ENCODE measurements at places on chromosomes 3 and 15.
A peak's percentile ranks its signal among the peaks of the same experiment; 100 is the strongest.

DNA sequence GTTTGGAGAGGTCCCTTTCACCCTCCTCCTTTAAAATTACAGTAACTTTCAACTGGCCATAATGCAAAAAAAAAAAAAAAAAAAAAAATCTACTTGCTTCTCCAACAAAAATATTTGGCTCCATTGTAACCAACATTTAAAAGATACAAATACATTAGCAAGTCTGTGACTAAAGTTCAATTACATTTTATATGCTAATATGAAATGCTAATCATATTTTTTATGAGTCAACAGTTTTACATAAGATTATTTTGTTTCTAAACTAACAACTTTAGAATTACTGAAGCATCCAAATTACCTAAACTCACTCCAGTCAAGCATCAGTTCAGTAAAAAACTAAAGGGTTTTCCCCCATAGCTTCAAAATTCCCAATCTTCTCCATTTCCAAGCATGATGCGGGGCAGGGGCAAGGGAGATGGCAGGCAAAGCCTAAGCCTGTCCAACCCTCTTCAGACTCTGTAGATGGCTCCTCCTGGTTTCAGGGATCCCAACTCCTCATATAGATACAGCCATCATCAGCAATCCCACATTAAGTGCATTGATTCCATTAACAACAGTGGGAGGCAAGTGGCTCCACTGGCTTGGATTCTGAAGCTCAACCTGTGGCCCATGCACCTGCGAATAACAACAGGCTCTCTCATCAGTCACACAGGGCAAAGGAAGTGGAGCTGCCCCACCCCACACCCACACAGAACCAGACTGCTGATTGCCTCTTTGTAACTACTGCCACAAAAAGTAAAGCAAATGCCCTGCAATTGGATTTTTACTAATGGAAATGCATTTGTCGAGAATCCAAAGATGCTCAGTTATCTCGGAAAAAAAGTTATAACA is 15.0 kb downstream of the SFMBT1 start:
- no peak for DNase-seq

- no peak for DNase-seq
These were observed 38.3 kb downstream of the USF3 start for GRCh38 chr3:113658107-113658506.

DNA sequence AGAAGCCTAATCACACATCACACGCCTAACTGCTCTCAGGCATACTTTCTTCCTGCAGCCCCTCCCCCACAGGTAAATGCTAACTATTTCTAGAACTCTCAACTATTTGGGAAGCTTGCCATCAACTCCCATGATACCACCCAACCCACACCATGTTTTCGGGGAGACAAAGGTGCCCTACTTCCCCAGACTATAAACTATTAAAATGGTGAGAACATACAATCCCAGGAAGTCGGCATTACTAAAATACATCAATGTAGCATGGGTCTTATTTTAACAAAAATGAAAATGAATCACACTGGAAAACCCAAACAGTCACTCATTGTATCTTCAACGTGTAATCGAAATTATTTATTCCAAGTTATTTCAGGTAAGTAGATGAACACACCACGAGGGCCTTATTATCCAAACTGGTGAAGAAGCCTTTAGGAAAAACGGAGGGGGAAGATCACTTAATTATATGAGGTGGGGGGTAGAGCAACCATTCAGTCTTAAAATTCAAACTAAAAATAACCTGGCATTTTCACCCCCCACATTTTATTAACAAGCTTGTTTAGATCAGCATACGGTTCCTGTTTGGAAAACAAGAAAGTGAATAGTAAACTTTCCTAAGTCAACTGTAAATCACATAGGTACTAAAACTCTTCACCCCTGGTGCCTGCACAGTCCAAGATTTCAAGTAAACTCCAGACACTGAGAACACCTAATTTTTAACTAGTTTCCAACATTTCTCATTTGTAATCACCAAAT is 1.9 kb downstream of the TBL1XR1 start:
- peak; percentile 80 for DNase-seq

GRCh38 chr3:101038880-101039279 is 45.7 kb upstream of the ABI3BP start:
- no peak for DNase-seq

- DNase-seq = no peak
These were observed 6.6 kb upstream of the ITIH3 start for GRCh38 chr3:52787672-52788625.

- no peak for DNase-seq
These were observed 64.7 kb upstream of the CCDC39 start for GRCh38 chr3:180743813-180744590.

GRCh38 chr15:49964551-49964950 is 154.5 kb downstream of the ATP8B4 start:
- DNase-seq = no peak

DNA sequence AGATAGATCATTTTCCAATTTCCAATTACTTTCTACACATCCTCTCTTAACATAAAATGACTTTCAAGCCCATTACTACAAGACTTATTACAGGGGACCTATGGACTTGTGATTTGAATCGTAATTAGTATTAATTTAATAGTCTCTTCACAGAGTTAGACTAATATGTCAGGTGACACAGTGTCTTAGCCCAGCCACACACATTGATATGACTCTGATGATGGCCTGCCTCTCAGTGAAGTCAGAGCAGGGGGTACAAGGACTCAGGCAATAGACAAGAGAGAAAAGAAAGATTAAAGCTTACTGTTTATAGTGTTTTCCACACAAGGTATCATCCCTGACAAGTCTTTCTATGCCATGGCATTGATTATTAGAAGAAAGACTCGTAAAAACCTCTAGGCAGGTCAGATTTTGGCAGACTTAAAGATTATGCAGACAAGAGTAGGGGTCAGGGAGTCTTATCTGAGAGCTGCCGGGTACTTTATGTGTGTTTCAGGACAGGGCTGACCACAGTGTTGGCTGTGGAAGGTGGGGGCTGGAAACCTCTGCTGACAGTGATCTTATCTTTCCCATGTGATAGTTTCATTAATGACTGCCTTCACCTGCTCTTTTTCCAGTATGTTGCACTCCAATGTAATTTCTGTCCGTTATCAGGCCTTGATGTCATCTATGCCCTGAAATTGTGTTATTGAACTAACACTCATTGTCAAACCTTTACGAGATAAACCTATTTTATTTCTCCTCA is 50.1 kb downstream of the B3GALNT1 start:
- no peak for DNase-seq

DNA sequence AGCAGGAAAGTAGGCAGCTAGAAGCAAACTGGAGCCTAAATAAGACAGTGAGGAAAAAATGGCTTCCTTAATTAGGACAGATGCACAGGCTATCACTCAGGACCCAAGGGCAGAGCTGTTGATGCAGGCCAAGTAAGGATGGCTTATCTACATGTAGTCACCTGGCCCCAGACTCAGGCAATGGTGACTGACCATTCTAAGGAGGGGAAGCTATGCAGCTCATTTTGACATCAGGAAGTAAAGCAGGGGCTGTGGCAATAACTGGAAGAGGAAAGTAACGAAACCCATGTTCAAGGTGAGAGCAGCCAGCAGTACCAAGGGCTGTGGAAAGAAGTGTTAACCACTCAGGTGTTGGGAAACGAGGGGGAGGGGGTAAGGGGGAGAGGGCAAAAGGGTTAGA is 16.2 kb downstream of the ACAD11 start:
- no peak for DNase-seq

- DNase-seq = no peak
These were observed 118.8 kb downstream of the SRGAP3 start for GRCh38 chr3:9130345-9131305.

- no peak for DNase-seq
These were observed 67.4 kb downstream of the MECOM start for GRCh38 chr3:169596126-169596525.

DNA sequence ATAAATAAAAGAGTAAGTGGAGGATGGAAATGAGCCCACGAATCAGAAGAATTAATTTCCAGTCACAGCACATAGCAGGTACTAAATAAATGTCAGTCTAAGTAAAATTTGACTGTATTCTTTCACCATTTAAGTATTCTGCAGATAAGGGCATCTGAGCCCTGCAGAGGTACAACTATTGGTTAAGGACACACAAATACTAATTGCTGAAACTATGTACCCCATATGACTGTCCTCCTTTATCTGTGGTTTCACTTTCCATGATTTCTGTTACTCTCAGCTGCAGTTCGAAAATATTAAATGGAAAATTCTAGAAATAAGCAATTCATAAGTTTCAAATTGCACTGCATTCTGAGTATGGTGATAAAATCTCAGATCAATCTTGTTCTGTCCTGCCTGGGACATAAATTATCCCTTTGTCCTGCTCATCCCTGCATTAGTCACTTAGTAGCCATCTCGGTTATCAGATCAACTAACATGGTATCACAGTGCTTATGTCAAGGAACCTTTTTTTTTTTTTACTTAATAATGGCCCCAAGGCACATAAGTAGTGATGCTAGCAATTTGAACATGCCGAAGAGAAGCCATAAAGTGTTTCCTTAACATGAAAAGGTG is 95.1 kb downstream of the LSAMP start:
- no peak for DNase-seq

- peak; percentile 15 for DNase-seq
These were observed 23.0 kb upstream of the ANP32A start for GRCh38 chr15:68843425-68844311.

GRCh38 chr3:31615071-31615875 is 82.5 kb downstream of the STT3B start:
- no peak for DNase-seq

All from choroid plexus epithelial cell (primary cell).